Activated CD8-positive, alpha-beta T cell treated with anti-CD3 and anti-CD28 coated beads for 36 hours (primary cell): ENCODE measurements at places on chromosomes 1 and 21. TPM values are rescaled to one million over a fixed set of nuclear protein-coding genes. Genes with fewer than 3 reads are reported as not detected.

DNA sequence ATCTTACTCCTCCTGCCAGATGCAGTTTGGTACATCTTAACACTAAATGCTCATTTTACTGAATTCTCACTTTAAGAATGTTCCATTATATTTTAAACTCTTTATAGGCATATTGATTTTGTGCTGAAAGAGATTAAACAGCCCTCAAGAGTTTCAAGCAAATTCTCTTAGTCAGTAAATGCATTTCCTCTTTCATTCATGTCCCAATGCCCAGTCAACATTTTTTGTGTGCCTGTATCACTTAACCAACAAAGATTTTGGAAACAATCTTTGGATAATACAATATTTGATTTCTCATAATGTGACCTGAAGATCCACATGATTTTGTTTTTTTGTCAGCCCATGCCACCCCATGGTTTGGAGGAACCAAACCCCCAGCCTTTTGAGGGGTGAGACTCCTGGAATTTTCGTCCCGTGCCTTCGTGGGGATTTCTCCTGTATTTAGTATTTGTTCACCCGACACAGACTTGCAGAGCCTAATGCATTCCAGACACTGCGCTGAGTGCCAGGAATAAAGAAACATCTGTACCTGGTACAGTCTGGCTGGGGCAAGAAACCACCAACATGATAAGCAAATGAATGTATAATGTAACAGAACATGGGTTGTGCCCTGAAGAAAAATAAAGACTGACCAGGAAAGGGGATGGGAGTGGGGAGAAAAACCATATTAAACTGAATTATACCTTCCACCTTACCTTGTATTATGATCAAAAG, 47.1 kb upstream of the ETS2 start:
- no peaks in the 10 kb centered on the region for H3K36me3 ChIP-seq
- no peak overlapping the region for H3K4me3 ChIP-seq
- H3K27me3 ChIP-seq, result no peaks in the 10 kb centered on the region

- no peaks in the 10 kb centered on the region for H3K36me3 ChIP-seq
- H3K27me3 ChIP-seq, result no peaks in the 10 kb centered on the region
- no peak overlapping the region for H3K4me3 ChIP-seq
- no peak overlapping the region for H3K27ac ChIP-seq
- DNase-seq, result no peak
These were observed 810.6 kb upstream of the ADGRL4 start for GRCh38 chr1:79817031-79817560.

Gene BECN2
- total RNA-seq, result not detected

Gene GNG5
- 101 TPM for total RNA-seq

Gene FH
- total RNA-seq, result 95.6 TPM

Gene HCRTR1
- total RNA-seq, result not detected

Gene GUCA2A
- not detected for total RNA-seq
